NCI-H1417 (cell line): ENCODE measurements at places on chromosomes 16 and 17.
A peak's percentile ranks its signal among the peaks of the same experiment; 100 is the strongest.

GRCh38 chr17:27860971-27861664, 32.0 kb downstream of the LYRM9 start:
- no peak for DNase-seq

DNA sequence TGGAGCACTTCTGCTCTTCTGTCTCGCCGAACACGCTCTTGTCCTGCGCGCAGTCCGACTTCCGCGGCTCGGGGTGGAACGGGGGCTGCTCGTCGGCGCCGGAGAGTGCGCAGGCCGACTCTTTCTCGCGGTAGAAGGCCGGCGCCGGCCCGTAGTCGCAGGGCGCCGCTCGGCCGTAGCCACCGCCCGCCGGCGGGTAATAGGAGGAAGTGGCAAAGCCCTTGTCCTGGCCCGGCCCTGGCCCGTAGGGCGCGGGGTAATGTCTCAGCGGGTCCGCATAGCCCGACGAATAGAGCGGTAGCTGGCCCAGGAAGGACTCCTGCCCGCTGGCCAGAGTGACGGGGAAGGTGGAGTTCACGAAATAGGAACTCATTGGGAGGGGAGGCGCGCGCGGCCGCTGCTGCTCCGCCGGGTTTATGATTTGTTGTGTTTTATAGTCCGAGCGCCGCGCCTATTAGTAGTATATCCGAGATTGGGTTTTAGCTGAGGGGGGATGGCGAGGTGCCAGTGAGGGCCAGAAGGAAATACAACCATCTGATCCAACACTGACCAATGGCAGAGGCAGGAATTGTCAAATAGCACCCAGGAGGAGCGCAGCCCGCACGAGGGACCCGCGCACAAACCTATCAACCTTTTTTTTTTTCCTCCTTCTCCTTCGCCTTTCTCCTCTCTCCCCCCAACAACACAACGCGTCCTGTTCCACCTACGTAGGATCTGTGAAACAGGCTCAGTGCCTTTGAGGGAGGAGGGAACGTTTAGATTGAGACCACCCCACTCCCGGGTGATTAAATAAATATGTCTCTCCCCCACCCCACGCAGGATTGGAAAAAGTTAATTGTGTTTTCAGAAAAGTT, 4.4 kb upstream of the HOXB5 start:
- DNase-seq, result peak; percentile 82

DNA sequence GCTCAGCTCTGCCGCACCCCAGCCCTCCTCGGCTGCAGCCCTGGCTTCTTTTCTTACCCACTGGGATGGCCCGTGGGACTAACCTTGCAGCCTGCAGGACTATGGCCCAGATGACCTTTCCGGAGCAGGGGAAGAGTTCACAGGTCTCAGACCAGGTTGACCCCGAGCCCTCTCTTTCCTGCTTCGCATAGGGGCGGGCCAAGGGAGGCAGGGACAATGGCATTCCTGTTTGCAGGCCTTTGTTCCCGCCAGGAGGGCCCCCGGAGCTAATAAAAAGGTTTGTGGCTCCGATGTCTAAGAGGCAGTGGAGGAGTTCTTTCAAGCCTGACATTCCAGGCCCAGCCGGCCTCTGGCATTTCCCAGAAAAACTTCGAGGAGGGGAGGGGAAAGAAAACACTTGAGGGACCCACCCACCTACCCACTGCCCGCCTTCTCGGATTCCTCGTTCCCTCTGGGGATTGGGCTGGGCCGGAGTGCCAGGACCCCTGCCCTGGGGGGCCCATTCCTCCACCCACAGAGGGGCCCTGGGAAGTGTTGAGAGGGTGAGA, 5.8 kb upstream of the SOCS3 start:
- DNase-seq, result peak; percentile 21

DNA sequence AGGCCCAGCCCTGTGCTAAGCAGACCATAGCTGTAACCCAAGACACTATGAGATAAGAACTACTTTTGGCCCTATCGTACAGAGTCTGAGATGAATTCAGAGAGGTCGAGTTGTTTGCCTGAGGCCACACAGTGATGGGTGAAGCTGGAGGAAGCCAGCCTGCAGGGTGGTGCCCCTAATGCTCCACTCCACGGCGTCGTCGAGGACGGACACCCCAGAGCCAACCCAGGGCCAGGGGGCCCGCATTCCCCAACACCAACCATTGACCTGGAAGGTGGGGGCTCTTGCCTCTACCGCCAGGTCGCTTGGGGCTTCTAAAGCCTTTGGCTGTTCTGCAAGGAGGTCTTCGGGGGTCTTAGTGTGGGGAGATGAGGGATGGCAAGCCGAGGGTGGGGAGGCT, 84.1 kb downstream of the IRF8 start:
- no peak for DNase-seq

DNA sequence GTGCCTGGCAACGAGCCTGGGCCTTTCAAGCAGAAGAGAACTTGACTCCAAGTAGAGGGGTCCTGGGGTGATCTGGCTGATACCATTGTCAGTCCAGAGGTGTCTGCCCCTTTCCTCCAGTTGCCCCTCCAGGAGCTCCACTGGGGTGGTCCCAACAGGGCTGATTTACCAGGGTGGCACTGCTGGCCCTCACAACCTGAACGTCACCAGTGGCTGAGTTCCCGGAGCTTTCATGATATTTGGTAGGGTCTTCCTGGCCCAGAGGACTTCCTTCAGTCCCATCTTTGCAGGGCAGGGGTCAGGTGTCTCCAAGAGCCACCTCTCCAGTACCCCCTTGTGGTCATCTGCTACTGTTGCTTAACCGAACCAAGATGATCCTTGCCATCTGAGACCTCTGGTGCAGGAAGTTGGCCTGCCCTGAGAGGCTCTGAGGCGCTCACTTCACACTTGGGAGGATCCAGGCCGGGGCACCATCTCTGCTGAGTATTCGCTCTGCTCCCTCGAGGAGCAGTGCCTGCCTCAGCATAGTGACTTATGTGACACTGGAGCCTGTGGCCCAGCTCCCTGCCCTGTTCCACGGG, 3.5 kb downstream of the LIMD2 start:
- no peak for DNase-seq

GRCh38 chr16:68229431-68230175, 6.3 kb downstream of the ESRP2 start:
- DNase-seq, result peak; percentile 68

GRCh38 chr17:2994441-2994840, 69.0 kb downstream of the OR1D5 start:
- DNase-seq, result no peak
